ENCODE measurements at places on chromosomes 6 and 20. TPM values are rescaled to one million over a fixed set of nuclear protein-coding genes. Genes with fewer than 3 reads are reported as not detected.

GRCh38 chr20:20368418-20369249 lies 730 bp downstream of the INSM1 start:
- H3K4me3 ChIP-seq, result no peak overlapping the region
- no peak for DNase-seq
- H3K4me1 ChIP-seq, result no peaks in the 10 kb centered on the region
- no peaks in the 10 kb centered on the region for H3K36me3 ChIP-seq
- no peak overlapping the region for H3K27ac ChIP-seq
- H3K27me3 ChIP-seq, result no peaks in the 10 kb centered on the region

GRCh38 chr6:107342144-107342543 lies 117.2 kb downstream of the PDSS2 start:
- H3K27ac ChIP-seq, result no peak overlapping the region
- H3K4me3 ChIP-seq, result no peak overlapping the region
- no peaks in the 10 kb centered on the region for H3K36me3 ChIP-seq
- no peak for DNase-seq
- no peaks in the 10 kb centered on the region for H3K4me1 ChIP-seq

GRCh38 chr6:135673501-135674309 lies 176.2 kb upstream of the AHI1 start:
- H3K4me3 ChIP-seq, result no peak overlapping the region
- H3K36me3 ChIP-seq, result no peaks in the 10 kb centered on the region
- H3K27me3 ChIP-seq, result no peaks in the 10 kb centered on the region
- no peak overlapping the region for H3K27ac ChIP-seq
- no peaks in the 10 kb centered on the region for H3K4me1 ChIP-seq
- no peak for DNase-seq

GRCh38 chr6:7432391-7433120 lies 42.9 kb downstream of the RIOK1 start:
- H3K4me1 ChIP-seq, result no peaks in the 10 kb centered on the region
- H3K27me3 ChIP-seq, result no peaks in the 10 kb centered on the region
- no peak overlapping the region for H3K27ac ChIP-seq
- H3K36me3 ChIP-seq, result no peaks in the 10 kb centered on the region

DNA sequence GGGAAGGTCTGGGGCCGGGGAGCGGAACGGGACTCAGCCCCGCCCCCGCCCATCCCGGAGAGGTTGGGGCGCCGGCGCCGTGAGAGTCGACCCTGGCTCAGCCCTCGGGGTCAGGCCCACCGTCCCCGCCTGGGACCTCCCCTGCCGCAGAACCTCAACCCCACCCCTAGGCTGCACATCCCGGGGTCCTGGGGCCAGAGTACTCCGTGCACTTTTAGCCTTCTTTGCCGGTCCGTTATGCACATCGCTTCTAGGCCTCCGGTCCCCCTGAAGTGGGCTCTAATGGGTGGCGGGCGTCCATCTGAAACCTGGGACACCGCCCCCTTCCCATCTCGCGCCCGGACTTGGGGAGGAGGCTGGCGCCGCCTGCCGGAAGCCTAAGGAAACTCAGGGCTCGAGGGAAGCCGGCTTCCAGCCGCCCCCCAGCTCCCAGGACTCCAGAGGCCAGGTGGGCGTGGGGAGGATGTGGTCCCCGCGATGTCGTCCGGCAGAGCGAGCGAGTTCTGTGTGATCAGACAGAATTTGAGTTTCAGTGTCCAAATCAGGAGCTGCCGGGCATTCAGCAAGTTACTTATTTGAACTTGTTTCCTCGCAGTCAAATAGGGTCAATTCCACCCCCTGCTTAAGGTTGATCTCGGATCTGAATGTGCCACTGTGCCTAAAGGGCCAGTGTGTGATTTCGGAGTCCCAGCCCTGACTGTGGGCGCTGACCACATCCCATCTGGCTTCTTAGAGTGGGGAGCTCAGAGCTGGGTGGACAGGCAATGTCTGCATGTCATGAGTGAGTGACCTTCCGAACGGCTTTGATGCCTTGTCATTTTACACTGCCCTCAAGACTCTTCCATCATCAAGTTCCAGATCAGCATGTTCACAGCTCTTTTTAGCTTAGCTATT lies 47.6 kb downstream of the CPXM1 start:
- peak; percentile 54 for DNase-seq
- peaks cover 5% of the 10 kb centered on the region for H3K27me3 ChIP-seq
- peak overlapping the region; percentile 33 for H3K4me3 ChIP-seq

- no peak overlapping the region for H3K27ac ChIP-seq
- peaks cover 14% of the 10 kb centered on the region for H3K27me3 ChIP-seq
- DNase-seq, result no peak
- peaks cover 22% of the 10 kb centered on the region for H3K4me1 ChIP-seq
- H3K4me3 ChIP-seq, result no peak overlapping the region
Observed at GRCh38 chr20:63850689-63851547, 10.4 kb upstream of the ABHD16B start.

GRCh38 chr20:36852187-36852586 lies 23.8 kb upstream of the TLDC2 start:
- no peaks in the 10 kb centered on the region for H3K27me3 ChIP-seq
- no peaks in the 10 kb centered on the region for H3K36me3 ChIP-seq
- DNase-seq, result no peak
- H3K4me3 ChIP-seq, result no peak overlapping the region
- peaks cover 17% of the 10 kb centered on the region for H3K4me1 ChIP-seq

GRCh38 chr6:16488813-16489212 lies 250.4 kb downstream of the GMPR start:
- H3K27ac ChIP-seq, result peak overlapping the region; percentile 56
- H3K27me3 ChIP-seq, result no peaks in the 10 kb centered on the region
- no peaks in the 10 kb centered on the region for H3K36me3 ChIP-seq
- H3K4me3 ChIP-seq, result no peak overlapping the region
- H3K4me1 ChIP-seq, result peaks cover 67% of the 10 kb centered on the region
- no peak for DNase-seq

DNA sequence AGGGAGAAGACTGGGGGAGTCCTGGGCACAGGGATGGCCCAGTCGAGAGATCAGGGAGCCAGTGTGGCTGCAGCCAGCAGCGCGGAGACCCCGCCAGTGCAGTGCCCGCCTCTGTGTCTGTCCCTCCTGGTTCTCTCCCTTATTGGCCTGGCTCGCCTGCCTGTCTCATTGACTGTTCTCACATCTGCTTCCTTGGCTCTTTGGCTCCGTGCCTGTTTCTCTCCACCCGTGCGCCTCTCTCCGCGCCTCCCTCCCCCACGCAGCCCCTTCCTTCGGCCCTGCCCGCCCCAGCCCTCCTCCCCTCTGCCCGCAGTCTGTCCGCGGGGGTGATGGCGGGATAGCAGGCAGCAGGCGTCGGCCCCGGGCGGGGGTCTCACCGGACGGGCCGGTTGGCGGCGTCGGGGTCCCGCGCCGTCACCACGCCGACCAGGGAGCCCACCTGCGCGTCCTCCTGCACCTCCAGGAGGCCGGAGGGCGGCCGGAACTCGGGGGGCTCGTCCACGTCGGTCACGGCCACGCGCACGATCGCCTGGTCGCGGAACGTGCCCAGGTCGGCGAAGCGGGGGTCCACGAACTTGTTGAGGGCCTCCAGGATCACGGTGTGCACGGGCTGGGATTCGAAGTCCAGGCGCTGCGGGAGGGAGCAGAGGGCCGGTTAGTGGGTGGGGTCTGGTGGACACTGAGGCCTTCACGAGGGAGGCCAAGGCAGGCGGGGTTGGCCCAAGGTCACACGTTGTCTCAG lies 92.0 kb downstream of the CD40 start:
- no peaks in the 10 kb centered on the region for H3K27me3 ChIP-seq
- H3K36me3 ChIP-seq, result no peaks in the 10 kb centered on the region
- peaks cover 19% of the 10 kb centered on the region for H3K4me1 ChIP-seq
- no peak overlapping the region for H3K27ac ChIP-seq
- no peak overlapping the region for H3K4me3 ChIP-seq

- DNase-seq, result no peak
- H3K4me3 ChIP-seq, result no peak overlapping the region
- H3K27me3 ChIP-seq, result no peaks in the 10 kb centered on the region
Observed at GRCh38 chr20:57927376-57927775, 217.6 kb upstream of the PMEPA1 start.

The TNXB gene
- total RNA-seq, result 16.5 TPM

The ARFGEF3 gene
- total RNA-seq, result not detected

The OLIG3 gene
- not detected for total RNA-seq
